ENCODE measurements at places on chromosomes 16 and 17. TPM values are rescaled to one million over a fixed set of nuclear protein-coding genes. Genes with fewer than 3 reads are reported as not detected.

Gene GNG13
- not detected for total RNA-seq

Gene PPP1R27
- not detected for total RNA-seq

Gene KRT34
- total RNA-seq, result not detected

Gene ATP2A3
- 92.6 TPM for total RNA-seq

Gene CDH11
- total RNA-seq, result not detected

Gene C16orf86
- 2.4 TPM for total RNA-seq

Gene MYH3
- 3.3 TPM for total RNA-seq

Gene STXBP4
- total RNA-seq, result 7.2 TPM

Gene BMERB1
- 11.6 TPM for total RNA-seq

Gene SLFN12L
- total RNA-seq, result 23.3 TPM

Gene TMEM220
- 2.1 TPM for total RNA-seq

Gene CSHL1
- not detected for total RNA-seq

Gene ARL4D
- 2.3 TPM for total RNA-seq

Gene KCNH4
- total RNA-seq, result 0.53 TPM

Gene CDR2
- total RNA-seq, result 33.7 TPM

Gene CFAP97D1
- total RNA-seq, result not detected

Gene SRP68
- 174 TPM for total RNA-seq

Gene CCL14
- total RNA-seq, result not detected

Gene RND2
- 0.05 TPM for total RNA-seq

Gene PTX4
- not detected for total RNA-seq

Gene PIPOX
- 1.8 TPM for total RNA-seq

Gene KCNJ2
- total RNA-seq, result not detected

Gene TMEM114
- total RNA-seq, result not detected

Gene CCL5
- total RNA-seq, result 50.4 TPM

Gene CLDN6
- total RNA-seq, result not detected

Gene IGSF6
- 0.11 TPM for total RNA-seq

Gene ITGAX
- total RNA-seq, result 5.3 TPM

Gene TEKT5
- total RNA-seq, result not detected

Gene DRC3
- 0.11 TPM for total RNA-seq

Gene ARHGAP44
- 0.55 TPM for total RNA-seq

Gene ATP2C2
- total RNA-seq, result not detected

Gene CNGB1
- total RNA-seq, result not detected

Gene MEIOC
- 0.18 TPM for total RNA-seq

Gene PIGS
- 38.7 TPM for total RNA-seq

Gene KRT40
- not detected for total RNA-seq

Gene HOXB4
- 0.66 TPM for total RNA-seq

Gene CCR7
- 389 TPM for total RNA-seq

Gene SKAP1
- total RNA-seq, result 76.1 TPM

Gene TMIGD1
- total RNA-seq, result not detected
